Fibroblast of skin of right biceps (primary cell): ENCODE measurements at places on chromosomes 2 and 18.

GRCh38 chr2:13089971-13090370, 373.2 kb downstream of the TRIB2 start:
- DNase-seq, result no peak

- no peak for DNase-seq
These were observed 137.7 kb upstream of the UNC80 start for GRCh38 chr2:209633911-209634310.

GRCh38 chr18:48230467-48231113, 178.6 kb downstream of the ZBTB7C start:
- peak; percentile 40 for DNase-seq

DNA sequence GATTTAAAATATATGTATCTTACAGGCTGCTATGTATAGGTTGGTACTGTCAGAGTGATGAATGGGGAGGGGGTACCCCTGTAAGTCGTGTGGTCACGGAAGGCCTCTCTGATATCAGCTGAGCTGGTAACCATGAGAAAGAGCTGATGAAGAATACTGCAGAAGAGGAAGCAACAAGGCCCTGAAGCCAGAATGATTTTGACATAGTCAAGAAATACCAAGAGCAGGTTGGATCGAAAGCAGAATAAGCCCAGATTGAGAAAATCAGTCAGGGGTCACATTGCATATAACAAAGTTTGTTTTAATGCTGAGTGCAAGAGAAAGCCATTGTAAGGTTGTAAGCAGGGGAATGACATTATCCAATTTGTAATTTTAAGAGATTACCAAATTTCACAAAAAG, 57.3 kb downstream of the UNC50 start:
- no peak for DNase-seq

- peak; percentile 58 for DNase-seq
These were observed 191.9 kb upstream of the TCF4 start for GRCh38 chr18:55779691-55780585.

- no peak for DNase-seq
These were observed 133.0 kb upstream of the CELF4 start for GRCh38 chr18:37698508-37699040.

DNA sequence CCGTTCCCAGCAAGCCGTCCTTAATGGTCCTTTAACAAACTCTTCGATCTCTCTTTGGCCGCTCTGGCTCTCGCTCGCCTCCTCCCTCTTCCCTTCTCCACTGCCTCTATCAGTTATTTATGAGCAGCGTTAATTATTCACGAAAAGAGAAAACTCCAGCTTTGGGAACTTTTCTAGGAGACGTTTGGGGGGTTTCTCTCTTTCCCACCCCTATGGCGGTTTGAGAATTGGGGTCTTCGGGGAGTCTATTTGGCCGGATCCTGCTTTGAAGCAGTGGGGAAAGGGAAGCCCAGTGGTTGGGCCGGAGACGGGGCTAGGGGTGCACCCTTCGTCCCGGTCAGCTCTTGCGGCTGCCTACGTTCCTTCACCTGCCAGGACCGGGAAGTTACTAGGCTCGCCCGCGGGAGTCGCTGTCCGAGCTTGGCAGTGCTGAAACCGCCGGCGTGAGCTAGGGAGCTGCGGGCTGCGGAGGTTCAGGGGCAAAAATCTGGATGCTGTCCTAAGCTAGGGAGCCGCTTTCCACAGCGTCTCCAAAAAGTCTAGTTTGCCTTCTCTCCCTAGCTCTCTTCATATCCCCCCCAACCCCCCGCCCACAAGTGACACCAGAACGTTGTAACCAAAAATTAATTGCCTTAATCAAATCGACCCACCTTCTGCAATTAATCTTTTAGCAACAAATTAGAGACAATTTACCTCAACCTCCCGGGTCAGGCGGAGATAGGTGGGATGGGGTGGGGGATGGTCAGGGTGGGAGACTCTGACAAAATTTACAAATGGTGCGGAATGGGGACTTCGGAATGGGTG, 8.9 kb upstream of the SKOR2 start:
- peak; percentile 49 for DNase-seq

- DNase-seq, result peak; percentile 31
These were observed 191.3 kb downstream of the TFCP2L1 start for GRCh38 chr2:121093692-121094091.

GRCh38 chr2:69603146-69603743, 40.3 kb downstream of the AAK1 start:
- no peak for DNase-seq

DNA sequence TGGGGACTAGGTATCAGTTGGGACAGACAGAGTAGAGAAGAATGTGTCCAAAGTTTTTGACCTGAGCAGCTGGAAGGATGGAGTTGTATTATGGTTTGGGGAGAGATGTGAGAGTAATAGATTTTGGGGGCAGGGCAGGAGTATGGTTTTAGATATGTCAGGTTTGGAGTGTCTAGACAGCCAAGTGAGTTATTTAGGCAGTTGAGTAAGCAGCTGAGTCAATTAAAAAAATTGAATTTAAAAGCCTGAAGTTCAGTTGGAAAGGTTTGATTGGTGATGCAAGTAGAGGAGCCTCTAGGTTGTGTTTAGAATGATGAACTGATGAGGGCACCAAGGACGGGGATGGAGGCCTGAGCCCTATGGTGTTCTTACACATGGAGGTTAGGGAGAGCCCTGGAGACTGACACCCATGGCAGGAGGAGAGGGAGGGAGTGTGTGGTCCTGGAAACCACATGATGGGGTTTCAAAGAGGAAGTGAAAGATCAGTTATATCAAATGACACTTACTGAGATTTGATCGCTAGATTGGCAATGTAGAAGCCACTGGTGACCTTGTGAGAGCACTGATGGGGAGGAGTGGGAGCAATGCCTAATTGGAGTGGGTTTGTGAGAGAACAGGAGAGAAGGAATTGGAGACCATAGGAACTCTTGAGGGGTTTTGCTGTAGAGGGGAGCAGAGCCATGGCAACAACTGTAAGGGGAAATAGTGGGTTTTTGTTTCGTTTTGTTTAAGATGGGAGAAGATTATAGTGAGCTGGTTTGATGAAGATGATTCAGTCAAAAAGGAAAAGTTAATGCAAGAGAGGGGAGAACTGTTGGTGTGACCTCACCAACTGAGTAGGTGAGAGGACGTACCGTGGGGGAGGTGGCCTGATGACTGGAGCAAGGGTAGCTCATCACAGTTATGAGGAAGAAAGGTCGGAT, 10.3 kb downstream of the ITGA6 start:
- DNase-seq, result no peak

GRCh38 chr2:207995887-207996286, 29.4 kb downstream of the PLEKHM3 start:
- no peak for DNase-seq

DNA sequence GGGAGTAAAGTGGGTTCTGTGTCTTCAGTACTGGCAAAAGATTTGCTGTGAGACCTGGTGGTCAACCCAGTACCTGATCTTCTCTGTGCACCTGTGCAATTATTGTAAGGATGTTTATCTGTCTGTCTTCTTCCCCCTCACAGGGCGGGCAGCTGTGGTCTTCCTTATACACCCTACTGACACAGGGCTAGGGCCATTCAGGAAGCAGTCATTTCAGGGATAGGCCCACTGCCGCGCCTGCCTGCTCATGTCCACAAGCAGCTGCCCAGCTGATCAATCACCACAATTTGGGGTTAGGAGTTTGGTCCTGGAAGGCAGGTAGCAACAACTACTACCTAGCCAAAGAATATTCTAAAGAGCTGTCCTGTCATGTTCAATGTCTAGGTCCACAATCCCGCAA, 1.2 kb upstream of the CNNM4 start:
- no peak for DNase-seq

DNA sequence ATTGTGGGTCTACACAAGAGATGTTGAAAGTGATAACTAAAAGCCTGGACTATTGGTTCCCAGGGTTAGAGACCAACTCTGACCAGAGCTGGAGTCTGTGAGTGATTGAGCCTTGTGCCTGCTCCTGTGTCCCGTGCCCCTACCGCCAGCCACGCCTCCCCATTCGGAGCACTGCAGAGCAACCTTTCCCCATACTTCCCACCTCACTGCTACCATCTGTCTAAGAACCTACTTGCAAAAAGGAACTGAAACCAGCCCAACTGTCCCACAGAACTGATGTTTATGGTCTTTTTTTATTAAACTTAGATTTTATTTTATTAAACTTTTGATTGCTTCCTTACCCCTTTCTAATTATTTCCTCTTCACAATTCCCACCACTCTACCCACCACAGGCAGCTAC, 300.3 kb upstream of the MGAT5 start:
- DNase-seq, result no peak

GRCh38 chr2:69946351-69947324, 14.8 kb downstream of the ASPRV1 start:
- DNase-seq, result peak; percentile 73

DNA sequence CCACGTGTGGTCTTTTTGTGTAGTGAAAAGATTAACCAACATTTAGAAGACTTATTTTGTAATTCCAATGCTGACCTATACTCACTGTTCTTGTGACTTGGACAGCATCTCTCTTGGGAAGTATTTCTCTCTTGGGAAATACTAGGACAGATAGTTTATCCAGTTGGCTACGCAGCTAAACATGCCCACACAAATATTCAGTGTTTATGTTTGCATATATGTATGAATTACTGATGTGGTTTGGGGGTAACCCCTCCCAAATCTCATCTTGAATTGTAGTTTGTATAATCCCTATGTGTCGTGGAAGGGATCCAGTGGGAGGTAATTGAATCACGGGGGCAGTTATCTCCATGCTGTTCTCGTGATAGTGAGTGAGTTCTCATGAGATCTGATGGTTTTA, 2062.3 kb upstream of the CELF4 start:
- DNase-seq, result no peak

GRCh38 chr18:54269893-54270844, 852 bp downstream of the POLI start:
- peak; percentile 49 for DNase-seq
